ENCODE measurements at places on chromosomes 1 and 21.

GRCh38 chr1:72009173-72010093 lies 272.9 kb downstream of the NEGR1 start:
- no peak for DNase-seq

- no peak for DNase-seq
Measured at GRCh38 chr1:205082431-205082830, 1.8 kb downstream of the TMEM81 start.

DNA sequence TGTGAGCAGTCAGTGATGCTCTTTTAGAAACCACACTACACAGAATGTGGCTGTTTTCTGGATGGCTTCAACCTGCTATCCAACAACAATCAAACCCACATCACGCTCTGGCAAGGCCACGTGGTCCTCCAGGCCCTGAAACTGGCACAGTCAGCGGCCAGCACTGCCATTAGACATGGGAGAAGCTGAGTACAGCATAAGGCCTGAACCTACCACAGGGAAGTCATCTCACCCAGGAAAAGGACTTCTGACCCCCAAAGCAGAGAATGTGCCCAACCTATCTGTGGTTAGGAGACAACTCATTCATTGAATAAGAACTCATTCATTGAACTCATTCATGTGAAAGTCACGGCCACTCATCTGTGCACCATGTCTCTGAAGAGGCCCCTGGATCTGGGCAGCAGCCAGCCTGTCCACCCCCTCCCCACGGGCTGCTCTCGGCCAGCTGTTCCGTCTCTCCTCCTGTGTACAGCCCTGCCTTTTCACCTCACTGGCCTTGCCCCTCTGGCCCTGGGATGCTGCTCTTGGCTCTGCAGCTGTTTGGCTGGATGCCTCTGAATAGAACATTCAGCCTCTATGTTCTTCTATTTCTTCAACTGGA lies 41.1 kb downstream of the C1orf198 start:
- no peak for DNase-seq

- DNase-seq = peak; percentile 38
Measured at GRCh38 chr1:156154317-156154749, 948 bp downstream of the SEMA4A start.

DNA sequence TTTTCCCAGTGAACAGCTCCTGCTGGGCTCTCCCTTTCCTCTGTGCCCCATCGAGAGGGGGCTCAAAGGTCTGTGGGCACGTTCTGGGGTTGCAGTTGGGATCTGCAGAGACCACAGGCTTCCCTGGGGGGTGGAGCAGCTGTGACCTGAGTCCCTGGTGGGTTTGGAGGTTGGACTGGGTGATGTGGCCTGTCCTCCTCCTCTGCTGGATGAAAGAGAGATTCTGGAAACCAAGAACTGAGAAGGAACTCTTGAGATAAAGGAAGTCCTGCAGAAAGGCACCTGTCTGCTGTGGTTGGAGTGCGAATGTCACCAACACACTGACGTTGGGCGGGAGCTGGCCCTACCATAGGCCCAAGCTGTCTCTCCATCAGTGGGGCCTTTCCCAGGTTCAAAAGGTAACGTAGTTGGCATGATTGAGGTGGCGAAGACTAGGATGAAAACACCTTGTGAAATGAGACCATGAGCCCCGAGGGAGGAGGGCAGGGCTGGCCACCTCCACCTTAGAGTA lies 35.8 kb upstream of the ETV3 start:
- DNase-seq = no peak

- no peak for DNase-seq
Measured at GRCh38 chr1:207872621-207873020, 38.3 kb downstream of the CD34 start.

DNA sequence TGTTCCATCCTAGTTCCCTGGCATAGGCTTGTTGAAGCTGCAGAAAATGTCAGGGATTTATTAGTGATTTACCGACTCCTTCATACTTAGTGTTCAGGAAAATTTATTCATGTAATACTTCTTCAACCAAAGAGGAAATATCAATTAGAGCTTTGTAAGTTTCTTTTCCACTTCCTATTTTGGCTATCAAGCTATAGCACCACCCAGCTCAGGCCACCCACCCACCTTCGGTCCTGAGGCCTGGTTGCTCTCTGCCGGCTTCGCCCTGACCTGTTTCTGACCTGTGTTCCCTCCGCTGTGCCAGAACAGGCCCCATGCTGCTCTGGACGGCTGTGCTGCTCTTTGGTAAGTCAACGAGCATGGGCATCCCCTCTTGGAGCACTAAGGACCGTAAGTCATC lies at the start of gene FCRL6:
TSS of gene FCRL6 (plus strand) at position 250 of the 400 bp plus-strand sequence. CDS start at position 315, 65 bp downstream.
- DNase-seq = no peak

DNA sequence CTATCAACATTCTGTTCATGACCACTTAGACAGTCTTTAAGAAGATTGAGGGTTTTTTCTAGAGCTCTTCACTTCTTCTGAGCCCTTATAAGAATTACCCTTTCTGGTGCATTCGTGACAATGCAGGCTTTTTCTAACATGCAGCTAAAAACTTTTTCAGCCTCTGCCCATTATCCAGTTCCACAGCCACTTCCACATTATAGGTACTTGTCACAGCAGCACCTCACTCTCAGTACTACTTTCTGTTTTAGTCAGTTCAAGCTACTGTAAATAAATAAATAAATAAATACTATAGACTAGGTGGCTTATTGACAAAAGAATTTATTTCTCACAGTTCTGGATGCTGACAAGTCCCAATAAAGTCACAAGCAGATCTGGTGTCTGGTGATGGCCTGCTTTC lies 284.4 kb upstream of the PKN2 start:
- DNase-seq = no peak

GRCh38 chr21:15809818-15810217 lies 80.0 kb downstream of the USP25 start:
- no peak for DNase-seq

DNA sequence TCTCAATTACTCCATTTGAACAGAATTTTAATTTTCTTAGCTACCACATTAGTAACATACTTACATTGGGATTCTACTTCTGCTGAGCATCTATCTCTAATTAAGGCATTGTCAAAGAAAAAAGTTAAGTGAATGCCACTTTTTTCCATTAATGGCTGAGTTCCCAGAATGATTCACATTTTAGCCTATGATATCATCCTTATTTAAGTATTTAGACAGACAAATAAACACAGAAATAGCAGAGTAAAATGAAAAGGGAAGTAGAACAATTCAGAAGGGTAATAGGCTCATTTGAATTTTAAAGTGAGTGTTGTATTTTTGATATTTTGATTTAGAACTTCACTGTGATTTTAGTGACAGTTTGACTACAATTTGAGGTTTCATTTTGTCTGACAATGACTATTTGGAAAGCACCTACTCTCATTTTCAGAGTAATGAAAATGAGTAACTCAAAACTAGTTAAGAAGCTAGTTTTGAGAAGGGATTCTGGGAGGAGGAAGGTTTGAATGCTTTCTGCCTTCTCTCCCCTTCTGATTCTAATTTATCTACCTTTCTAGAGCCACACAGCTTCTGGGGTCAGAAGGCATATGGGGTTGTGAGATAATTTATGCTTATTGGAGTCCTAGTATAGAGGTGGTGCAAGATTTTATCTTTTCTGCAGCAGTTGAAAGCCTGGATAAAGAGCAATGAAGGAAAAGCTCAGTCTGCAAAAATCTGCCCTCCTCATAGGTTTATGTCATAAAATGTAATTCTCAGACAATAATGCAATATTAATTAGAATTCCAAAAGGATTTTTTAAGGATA lies 15.5 kb downstream of the LYPLAL1 start:
- DNase-seq = no peak

DNA sequence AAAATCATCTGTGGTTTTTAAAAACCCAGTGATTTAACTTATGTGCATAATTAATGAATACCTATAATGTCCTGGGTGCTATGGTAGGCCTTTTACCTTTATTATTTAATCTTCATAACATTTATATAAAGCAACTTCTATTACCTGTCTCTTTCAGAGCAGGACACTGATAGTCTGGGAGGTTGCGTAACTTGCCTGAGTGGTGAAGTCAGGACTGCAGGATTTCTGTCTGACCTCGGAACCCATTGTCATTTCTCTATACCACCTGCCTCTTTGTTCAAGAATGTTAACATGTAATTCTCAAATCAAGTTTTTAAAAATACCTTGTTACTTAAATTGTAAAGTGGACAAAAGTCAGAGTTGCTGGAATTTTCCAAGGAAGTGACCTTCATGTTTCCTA lies 41.0 kb upstream of the BACH1 start:
- no peak for DNase-seq

- no peak for DNase-seq
Measured at GRCh38 chr1:38094711-38095290, 48.2 kb upstream of the POU3F1 start.

DNA sequence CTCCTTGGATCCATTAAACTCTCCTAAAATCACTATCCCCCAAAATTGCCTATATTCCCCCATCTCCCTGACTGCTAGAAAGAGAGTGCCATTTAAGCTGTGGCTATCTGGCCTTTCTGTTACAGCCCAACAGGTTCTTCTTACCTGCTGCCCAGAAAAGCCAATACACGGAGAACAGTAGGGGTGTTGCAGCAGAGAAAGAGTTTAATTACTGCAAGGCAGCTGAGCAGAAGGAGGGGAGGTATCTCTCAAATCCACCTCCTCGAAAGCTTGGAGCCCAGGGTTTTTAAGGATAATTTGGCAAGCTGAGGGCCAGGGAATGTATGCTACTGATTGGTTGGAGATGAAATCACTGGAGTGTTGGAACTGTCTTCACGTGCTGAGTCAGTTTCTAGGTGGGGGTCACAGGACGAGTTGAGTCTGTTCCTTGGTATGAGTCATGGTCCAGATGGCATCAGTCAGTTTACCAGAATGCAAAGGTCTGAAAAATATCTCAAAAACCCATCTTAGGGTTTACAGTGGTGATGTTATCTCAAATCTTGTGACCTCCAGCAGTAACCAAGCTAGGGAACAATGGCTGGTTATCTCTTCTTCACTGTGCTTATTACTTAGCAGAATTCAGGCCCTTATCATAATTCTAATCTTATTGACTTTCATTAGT lies 89.8 kb downstream of the SMYD3 start:
- DNase-seq = no peak

- DNase-seq = no peak
Measured at GRCh38 chr1:153556348-153556747, 7.3 kb upstream of the S100A3 start.

DNA sequence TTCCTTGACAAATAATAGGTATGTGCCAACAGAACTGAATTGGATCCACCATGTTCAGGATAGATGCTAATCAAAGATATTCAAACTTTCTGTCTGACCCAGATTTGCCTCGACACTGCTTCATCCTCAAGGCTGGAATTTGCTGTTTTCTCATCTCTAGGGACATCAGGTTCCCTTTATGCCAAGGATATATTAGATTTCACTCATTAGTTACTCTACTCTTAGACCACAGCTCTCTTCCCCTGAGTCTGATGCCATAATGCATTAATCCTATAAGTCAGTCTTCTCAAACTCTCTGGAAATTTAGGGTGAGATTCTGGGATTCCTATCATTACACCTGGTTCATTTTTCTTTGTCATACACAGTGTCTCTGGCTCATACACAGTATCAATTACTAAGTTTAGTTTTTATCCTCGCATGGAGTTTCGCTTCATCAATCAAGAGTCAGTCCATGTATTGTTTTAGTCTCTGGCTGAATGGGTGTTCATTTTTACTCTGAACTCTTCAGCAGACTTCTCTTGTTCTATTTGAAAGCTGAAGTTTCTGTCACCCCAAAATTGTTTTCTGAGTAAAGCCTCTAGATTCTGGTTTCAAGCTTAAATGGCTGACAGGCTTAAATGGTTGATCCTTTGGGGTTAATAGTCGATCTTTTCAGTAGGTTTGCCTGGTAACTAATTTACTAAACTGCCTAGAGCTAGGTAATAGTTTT lies 9.3 kb upstream of the DCAF6 start:
- DNase-seq = no peak

- DNase-seq = no peak
Measured at GRCh38 chr1:79568411-79568810, 561.9 kb upstream of the ADGRL4 start.

DNA sequence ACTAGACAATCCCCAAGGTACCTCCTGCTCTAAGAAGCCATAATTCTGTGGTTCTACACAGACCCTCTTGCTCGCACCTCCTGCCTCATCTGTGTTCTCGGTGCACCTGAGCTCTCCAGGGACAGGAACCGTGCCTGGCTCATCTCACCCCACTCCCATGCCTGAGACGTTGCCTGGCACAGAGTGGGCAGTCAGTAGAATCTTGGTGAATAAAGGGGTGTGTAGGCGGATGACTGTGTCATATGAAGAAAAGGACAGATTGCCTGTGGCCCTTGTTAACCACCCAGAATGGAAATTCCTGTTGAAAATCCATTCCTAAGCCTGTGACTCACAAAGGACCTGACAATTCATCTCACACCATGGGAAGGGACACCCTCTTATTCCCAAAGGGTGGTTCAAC lies 92.9 kb downstream of the KCNN3 start:
- no peak for DNase-seq

GRCh38 chr21:44083631-44084291 lies 23.4 kb upstream of the PWP2 start:
- DNase-seq = peak; percentile 81

DNA sequence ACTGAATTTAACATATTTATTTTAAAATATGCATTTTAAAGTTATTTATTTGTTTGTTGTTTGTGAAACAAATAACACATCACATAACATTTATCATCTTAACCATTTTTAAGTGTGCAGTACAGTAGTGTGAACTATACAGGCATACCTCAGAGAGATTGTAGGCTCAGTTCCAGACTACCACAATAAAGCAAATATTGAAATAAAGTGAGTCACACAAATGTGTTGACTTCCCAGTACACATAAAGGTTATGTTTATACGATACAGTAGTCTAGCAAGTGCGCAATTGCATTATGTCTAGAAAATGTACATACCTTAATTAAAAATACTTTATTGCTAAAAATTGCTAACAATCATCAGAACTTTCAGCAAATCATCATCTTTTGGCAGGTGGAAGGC lies 739.4 kb upstream of the ADGRL4 start:
- DNase-seq = no peak

DNA sequence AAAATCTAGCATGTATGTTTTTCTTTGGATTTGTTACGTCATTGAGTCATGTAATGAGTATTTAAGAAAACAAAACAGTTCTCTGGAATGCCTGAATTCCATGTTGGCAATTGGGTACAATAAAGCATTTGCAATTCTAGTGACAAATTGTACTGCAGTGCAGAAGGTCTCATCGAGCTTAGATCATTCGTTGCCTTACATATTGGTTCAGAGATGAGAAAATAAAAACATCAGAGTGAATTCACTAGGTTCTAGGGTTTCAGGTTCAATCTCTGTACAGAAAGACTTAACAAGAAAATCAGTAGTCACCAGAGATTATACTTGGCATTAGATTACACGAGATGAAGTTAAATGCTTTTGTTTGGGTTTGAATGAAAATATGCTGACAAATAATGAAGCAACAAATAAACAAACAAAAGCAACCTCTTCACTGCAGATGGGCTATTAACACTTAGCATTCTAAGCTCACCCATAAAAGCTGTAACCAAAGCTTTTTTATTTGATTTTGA lies 124.7 kb downstream of the RYR2 start:
- no peak for DNase-seq

GRCh38 chr1:228141226-228142044 lies 1.4 kb downstream of the GUK1 start:
- peak; percentile 71 for DNase-seq

- DNase-seq = no peak
Measured at GRCh38 chr1:216140730-216141524, 282.3 kb downstream of the USH2A start.

- peak; percentile 61 for DNase-seq
Measured at GRCh38 chr1:96845464-96845863, 123.9 kb downstream of the PTBP2 start.

- DNase-seq = no peak
Measured at GRCh38 chr1:206003854-206004800, 932 bp upstream of the RAB7B start.
